ENCODE measurements at places on chromosomes 16 and 17.
A peak's percentile ranks its signal among the peaks of the same experiment; 100 is the strongest.

DNA sequence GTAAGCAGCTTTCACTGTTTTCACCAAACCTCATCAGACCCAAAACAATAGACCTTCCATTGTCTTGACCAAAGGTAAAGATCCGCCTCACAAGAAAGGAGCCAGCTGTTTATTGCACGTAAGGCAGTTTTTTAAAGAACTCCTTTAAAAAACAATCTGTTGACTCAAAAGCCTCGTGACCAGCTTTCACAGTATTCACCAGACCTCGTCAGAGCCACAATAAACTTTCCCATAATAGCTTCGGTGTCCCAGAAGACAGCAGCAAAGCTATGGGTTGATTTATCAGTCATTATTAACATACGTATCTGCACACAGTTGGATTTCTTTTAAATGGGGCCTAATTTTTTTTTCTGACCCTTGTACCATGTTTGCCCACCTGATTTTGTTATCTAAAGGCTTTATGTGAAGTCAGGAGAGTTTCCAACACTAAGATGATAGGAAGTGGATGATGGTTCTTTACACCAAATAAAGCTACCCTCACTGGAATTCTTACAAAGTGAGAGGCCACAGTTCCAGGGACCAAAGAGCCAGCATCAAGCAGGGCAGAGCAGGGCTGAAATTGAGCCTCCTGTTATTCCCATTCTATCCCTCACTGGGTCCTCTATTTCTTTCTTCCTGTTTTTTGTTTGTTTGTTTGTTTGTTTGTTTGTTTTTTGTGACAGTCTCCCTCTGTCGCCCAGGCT lies 17.6 kb upstream of the HELZ start:
- no peak for DNase-seq

- DNase-seq: no peak
Measured at GRCh38 chr16:68564382-68564985, 25.4 kb downstream of the ZFP90 start.

- DNase-seq: no peak
Measured at GRCh38 chr16:31704138-31704537, 169.5 kb upstream of the ZNF267 start.

DNA sequence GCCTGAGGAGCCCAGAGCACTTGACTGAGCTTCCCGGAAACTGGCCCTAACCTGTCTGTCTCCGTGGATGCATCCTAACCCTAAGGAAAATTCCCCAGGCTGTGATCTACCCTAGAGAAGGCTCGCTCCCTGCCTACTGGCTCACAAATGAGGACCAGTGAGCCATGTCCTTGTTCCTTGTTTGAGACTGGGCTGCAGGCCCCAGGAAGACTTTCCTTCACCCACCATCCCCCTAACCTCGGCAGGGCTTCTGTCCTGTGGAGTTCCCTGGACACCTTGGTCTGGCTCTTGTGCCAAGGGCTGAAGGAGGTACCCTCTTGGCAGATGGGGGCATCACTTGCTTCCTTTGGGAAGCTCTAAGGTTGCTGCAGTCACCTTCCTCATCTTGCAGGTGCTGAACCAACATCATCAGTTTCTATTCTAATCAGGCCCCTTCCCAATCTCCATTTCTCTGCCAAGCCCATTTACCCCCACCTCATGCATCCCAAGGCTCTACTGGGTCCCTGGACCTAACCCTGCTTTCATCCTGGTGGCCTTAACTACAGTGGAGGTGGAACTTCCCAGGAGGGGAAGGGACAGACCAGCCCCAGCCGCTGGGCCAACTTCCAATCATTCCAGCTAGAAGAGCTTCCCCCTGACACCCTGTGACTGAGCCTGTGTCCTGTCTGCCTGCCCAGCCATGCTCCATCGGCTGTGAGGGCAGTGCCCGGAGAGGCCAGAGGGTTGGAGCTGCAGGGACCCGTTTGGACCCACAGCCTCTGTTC lies 12.4 kb downstream of the RNF40 start:
- DNase-seq: no peak

DNA sequence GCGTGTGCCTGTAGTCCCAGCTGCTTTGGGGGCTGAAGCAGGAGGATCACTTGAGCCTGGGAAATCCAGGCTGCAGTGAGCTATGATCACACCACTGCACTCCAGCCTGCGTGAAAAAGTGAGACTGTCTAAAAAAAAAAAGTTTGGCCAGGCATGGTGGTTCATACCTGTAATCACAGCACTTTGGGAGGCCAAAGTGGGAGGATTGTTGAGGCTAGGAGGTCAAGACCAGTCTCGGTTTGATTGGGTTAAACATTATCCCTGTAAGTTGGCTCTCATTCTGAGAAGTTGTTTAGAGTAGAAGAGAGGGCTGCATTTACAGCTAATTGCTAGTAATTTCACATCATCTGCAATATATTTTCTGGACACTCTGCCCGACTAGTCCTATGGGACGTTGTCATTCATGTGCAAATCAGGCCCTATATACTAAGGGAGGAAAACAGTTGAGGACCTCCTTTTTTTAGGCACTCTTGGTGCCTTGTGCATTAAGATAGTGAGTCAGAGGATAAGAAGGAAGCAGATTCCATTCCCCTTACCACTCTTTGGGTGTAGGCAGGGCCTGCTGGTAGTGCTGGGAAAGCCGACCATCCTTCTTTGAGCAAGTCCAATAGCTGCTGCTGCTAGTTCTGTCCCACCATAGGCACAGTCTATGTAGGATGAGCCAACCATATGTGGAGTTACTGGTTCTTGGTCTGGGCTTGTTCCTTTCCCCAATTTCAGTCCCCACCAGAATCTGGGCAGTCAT lies 18.7 kb downstream of the HMOX2 start:
- no peak for DNase-seq

DNA sequence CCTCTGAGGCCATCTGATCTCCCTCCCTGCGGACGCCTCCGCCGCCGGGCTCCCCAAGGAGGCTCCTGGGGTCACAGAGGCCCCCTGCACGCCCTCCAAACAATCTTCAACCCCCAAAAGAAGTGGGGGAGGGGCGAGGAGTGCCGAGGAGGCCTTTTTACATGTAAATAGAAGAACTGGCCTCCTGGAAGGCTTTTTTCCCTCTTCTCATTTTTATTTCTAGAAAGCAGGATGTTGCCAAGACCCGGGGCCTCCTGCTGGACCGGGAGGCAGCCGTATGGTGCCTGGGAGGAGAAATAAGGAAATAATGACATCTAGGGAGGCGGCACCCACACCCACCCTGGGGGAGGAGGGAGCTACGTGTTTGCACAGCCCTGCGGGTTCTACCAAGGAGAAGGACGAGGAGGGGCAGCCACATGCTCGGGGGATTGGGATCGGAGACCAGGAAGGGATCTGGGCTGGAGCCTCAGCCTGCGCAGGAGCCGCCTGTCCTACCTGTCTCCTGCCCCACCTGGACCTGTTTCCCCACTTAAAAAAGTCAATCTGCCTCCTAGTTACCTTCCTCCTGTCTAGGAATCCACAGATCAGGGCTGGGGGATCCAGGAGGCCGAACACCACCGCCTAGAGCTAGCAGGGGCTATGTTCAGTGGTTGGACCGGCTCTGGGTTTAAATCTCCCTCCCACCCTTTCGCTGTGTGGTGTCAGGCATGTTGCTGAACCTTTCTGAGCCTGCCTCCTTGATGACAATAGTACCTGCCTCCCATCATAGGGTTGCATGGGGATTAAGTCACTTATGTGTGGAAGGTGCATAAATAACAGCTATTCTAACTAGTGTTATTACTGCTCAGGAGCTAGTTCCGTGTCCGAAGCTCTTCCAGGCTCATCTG lies 175.7 kb upstream of the GSE1 start:
- DNase-seq: peak; percentile 71

DNA sequence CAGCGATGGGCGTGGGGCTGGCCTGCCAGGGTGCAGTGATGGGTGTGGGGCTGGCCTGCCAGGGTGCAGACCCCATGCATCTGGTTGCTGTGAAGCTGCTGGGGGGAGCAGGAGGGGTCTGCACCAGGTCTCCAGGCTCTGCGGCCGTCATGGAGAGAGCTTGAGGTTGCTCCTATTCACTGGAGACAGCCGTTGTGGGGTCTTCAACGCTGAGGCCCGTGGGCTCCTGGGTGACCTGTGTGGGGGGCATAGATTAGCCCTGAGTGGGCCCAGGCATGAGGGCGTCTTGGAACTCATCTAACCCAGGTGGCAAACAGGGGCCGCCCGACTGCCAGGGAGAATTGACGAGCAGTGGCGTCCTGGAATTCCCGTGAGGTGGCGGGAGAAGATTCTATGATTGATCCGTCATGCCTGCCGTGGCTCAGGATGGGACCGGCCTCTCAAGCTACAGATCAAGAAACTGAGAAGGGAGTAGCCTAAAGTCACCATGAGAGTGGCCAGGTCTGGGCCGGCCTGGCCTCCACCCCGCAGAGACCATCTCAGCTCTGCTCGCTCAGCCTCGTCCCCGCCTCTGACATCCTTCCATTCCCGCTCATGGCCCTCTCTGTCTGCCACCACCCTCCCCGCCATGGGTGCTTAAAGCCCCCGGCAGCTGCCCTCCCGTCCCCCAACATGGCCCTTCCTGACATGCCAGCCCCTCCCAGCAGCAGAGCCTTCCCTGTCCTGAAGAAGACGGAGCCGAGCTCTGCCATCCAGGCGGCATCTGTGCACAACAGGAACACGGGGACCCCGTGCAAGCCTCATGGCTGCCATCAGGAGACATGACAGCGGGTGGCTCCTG lies 50.7 kb upstream of the ACSF3 start:
- no peak for DNase-seq

DNA sequence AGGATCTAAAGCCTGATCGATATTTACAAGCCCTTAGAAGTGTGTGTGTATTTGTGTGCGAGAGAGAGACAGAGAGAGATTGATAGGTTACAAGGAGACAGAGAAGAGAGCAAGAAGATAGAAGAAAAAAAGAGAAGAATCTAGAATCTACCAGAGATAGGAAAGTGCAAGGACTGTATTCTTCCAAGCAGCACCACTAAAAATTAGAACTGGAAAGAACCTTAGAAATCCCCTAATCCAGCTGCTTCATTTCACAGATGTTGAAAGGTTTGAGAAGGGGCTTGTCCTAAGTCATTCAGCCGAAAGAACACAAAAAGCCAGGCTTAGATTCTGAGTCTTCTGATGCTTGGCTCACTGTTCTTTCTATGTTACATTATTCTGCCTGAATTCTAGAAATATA lies 92.2 kb downstream of the HS3ST3A1 start:
- peak; percentile 46 for DNase-seq
